SK-MEL-5 (cell line): ENCODE measurements at places on chromosomes 13 and 19. TPM values are rescaled to one million over a fixed set of nuclear protein-coding genes. Genes with fewer than 3 reads are reported as not detected.

GRCh38 chr13:49314344-49314882 is 66.7 kb downstream of the CDADC1 start:
- no peak for DNase-seq

The NRTN gene
- 2.7 and 4.8 TPM in 2 replicates for total RNA-seq

DNA sequence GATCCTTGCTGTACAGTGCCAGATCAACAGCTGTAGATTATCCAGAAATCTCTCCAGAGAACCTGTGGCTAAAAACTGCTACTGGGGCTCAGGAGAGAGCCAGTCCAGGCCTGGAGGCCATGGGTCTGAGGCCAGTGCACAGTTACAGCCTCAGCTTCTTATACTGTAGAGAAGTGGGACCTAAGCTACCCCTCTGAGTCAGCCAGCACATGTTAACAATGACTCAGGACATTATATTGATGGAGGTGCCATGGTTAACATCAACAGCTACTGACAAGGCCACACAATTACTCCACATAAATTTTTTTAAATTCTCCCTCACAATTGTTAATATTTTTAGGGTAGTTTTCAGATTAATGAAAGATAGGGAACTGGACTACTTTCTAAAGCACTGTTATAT is 138.5 kb downstream of the RBM26 start:
- DNase-seq, result no peak

DNA sequence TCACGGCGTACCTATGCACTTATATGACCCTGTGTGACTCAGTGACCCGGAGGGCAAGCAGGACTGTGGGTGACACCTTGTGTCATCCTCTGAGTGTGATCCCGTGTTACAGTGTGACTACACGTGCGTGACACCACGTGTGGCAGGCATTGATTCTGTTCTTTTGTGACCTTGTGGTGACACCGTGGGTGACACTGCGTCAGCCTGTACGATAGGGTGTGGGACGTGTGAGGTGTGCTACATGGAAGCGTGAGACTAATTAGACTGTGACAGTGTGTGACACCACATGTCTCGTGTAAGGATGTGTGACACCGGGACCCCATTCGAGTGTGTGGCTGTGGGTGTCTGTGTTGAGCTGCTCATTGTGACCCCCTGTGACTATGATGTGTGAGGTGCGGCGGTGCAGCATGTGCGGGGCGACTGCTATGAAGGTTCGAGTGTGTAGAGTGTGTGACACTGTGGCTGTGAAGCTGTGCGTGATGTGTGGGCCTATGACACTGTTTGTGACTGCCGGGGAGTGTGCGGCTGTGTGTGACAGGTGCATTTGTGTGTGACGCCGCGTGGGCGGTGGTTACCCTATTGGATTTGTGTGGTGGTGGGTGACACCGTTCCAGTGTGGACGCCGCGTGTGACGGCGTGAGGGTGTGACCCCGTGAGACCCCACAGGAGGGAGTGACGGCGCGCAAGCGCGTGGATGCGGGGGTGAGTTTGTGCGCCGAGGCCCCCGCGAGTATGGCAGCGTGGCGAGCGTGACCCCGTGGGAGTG is 399 bp upstream of the SPTBN4 start:
- DNase-seq, result no peak

GRCh38 chr19:16739546-16739945 is 19.9 kb downstream of the NWD1 start:
- DNase-seq, result no peak
